ENCODE measurements at places on chromosomes 1 and 21.

DNA sequence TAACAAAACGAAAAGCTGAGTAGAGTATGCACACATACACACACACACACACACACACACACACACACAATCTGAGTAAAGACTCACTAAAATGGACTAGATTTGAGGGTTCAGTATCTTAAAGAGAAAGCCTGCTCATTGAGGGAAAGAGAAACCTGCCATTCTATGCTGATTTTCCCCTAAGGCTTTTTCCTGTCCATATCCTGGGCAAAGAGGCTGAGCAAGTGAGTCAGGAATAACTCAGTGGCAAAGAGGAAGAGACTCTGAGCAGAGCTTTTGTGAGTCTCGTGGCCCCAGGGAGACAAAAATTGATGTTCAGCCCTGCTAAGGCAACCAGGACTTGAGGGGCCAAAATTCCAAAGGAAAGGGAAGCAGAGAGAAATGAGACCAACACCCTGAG is 37.3 kb upstream of the RUNX1 start:
- no peak for DNase-seq

DNA sequence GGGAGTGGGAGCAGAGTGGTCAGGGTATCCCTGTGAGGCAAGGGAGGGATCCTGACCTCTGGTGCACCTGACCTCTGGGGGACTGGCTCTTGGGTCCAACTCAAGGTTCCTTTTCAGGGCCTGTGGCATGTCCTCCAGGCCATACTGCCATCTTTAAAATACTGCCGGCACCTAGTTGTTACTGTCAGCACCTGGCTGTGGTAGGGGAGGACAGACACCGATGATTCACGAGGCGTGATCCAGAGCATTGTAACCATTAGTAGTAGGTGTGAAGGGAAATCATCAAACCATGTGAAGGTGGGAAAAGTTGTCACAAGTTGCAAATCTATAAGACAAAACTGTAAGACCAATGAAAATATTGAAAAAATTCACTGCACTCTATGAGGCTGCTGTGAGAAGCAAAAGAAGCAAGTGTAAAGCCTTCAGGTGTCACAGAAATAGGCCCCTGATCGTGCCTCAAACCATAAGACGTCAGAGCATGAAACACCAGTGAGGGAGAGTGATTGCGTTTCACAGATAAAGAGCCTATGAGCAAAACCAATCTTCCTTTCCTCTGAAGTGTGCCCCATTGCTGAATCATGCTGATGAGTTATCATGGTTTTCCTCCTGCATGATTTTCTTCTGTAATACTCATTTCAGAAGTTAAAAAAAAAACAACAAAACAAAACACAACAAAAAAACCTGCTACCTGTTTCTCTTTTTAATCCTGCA is 55.3 kb downstream of the CDC7 start:
- DNase-seq, result peak; percentile 31

DNA sequence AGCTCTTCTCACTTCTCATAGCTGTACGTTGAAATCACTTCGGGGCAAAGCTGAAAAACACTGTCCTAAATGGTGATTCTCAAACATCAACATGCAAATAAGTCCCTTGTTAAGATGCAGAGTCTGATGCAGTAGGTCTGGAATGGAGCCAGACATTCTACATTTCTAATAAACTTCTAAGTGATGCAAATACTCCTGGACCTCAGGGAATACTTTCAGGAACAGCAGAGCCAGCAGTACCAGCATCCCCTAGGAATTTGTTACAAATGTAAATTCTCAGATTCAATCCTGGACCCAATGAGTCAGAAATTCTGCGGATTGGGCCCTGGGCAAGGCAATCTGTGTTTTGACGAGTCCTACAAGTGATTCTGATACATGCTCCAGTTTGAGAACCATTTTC is 152.3 kb downstream of the PCNX2 start:
- DNase-seq, result no peak

GRCh38 chr1:97082160-97082848 is 360.7 kb downstream of the PTBP2 start:
- no peak for DNase-seq

- no peak for DNase-seq
Observed at GRCh38 chr1:38576241-38576640, 283.3 kb downstream of the RRAGC start.

DNA sequence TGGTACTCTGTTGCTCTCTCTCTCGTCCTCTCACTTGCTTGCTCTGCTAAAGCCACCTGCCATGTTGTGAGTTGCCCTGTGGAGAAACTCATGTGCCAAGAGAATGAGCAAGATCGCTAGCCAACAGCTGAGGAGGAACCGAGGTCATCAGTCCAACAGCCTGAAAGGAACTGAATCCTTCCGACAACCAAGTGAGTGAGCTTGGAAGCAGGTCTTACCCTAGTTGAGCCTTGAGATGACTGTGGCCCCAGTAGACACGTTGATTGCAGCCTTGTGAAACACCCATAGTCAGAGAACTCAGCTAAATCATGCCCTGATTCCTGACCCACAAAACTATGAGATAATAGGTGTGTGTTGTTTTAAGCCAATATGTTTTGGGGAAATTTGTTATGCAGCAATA is 48.1 kb upstream of the BACH1 start:
- DNase-seq, result no peak

DNA sequence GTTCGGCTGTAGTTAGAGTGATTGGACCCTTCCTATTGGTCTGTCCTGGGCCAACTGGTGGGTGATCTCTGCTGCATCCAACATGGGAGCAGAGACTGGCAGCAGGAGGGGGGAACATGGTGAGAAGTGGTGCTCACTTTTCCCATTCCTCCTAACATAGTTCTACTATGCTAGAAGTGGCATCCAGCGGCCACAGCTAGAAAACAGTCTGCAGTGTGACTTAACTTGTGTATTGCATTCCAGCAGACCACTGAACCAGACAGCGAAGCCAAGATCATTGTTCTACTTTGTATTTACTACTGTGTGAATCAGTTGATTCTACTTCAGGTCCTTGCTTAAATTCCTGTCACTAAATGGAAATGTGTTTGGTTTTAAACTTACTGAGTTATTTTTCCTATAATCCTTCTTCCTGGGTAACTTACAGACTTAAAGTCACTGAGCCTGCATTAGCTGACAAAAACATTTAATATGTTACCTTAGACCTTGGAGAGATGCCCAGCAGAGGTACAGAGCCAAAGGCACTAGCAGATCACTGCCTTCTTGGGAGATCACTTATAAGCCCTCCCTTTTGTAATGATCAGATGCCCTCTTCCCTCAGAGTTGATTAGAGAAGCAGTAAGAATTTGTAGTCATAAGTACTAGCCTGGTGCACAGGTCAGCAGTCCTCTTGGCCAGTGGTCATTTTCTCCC is 8.2 kb downstream of the FABP3 start:
- DNase-seq, result no peak

DNA sequence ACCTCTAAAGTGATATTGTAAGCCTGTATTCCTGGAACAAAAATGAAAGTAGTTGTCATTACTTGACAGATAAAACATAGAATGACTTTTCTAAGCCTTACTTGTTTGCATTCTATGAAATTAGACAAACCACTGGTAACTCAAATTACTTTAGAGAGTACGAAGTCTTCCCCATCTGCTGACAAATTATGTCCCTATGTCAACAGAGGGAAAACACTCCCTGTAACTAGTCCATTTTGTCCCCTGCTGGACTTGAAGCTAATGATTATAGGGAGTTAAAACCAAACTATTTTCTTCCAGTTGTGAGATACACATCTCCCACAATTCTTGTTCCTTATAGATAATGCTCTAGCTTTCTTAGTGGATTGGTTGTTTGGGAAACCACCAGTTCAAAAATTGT is 39.6 kb downstream of the GREM2 start:
- DNase-seq, result no peak

DNA sequence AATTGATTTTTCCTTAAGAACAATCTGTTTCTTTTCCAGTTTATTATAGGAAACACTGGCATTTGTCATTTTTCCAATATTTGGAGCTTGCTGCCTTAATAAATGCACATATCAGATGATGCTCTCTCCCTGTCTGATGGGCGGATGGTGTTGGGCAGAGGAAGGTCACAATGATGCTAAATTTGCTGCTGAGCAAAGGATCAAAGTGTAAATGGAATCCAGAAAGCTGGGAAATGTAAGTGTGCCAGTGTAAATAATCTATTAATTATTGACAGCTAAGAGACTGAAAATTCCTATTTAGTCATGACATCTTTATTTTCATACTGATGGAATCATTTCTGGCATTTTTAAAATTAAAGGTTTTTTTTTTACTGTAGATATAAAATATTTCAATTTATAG is 243.2 kb downstream of the PTBP2 start:
- no peak for DNase-seq

- no peak for DNase-seq
Observed at GRCh38 chr1:229860926-229861325, 206.1 kb upstream of the GALNT2 start.

- DNase-seq, result no peak
Observed at GRCh38 chr21:33018707-33019465, 6.8 kb upstream of the OLIG2 start.

DNA sequence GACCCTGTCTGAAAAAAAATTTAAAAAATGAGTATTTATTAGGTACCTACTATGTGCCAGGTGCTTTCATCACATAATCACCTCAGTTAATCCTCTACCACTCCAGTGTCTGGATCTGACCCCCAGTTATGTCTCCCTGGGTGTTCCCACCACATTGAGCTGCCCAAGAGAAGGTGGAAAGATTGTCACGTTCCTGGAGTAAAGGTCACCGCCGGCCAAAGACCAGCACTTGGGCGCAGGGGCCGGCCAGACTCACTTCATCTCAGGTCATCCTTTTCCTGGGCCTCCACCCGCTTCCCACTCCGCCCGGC is 714 bp downstream of the PYCR2 start:
- no peak for DNase-seq

DNA sequence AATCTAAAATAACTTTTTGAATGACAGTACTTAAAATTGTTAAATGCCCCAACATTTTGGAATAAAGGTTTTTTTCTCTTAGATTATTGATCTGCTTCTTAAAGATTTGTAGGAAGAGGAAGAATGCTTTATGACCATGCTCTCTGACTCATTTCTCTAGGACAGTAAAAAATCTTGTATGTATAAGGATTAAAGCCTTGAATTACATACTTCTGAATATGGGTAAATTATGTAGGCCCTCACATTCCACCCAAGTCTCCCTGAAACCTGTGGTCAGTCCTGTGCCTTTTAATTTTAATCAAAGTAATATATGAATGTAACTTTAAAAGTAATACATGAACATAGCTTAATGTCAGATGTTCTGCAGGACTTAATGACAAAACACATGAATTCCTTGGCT is 50.5 kb downstream of the ABCD3 start:
- DNase-seq, result no peak

GRCh38 chr1:73909043-73909562 is 288.9 kb downstream of the LRRIQ3 start:
- DNase-seq, result no peak

GRCh38 chr1:43706598-43707189 is 642 bp upstream of the ST3GAL3 start:
- no peak for DNase-seq

DNA sequence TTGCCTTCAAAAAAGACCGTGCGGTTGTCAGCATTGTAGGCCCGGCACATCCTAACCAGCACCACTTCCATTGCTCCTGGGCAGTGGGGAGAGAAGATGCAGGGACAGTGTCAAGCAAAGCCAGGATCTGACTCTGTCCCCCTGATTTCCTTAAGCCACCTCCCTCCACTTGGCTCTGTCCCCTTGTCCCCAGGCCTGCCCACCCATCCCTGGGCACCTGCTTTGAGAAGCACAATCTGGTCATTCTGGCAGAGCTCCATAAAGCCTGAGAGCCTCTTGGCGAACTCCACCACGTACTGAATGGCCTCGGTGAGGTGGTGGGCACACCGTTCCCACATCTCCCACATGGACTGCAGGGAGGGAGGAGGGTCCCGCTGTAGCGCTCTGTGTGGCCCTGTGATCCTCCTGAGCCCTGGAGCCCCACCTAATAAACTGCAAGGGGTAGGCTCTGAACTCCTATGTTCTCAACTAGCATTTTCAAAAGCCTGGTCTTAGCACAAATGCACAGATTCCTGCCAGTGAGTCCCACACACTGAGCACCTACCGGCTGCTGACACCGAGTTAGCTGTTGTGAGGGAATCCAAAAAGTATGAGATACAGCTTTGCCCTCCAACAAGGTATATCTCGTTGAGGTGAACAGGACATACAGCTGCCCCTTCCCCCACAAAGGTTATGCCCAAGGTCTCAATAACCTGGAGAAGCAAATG is 8.2 kb upstream of the LINGO4 start:
- no peak for DNase-seq

GRCh38 chr1:65420590-65421350 is at the start of the genes LEPR and LEPROT:
TSS of gene LEPR (plus strand) at chr1:65420668. CDS start at chr1:65565566, 144,898 bp downstream.
TSS of gene LEPROT (plus strand) at chr1:65420668. CDS start at chr1:65420725, 57 bp downstream.
- DNase-seq, result no peak

GRCh38 chr1:211547710-211548109 is 31.3 kb downstream of the SLC30A1 start:
- no peak for DNase-seq

DNA sequence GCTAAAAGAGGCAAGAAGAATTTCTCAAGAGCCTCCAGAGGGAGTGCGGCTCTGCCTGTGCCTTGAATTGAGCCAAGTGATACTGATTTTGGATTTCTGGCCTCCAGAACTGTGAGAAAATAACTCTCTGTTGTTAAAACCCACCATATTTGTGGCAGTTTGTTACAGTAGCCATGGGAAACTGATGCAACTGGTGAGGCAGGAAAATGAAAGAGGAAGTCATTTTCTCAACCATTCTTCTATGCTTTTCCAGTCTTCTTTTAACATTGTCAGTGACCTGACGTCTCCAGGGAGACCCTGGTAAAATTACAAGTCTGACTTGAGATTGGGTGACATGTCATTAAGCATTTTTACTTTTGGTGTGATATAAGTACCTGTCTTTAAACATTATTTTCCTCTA is 5.8 kb downstream of the OR6P1 start:
- DNase-seq, result no peak

DNA sequence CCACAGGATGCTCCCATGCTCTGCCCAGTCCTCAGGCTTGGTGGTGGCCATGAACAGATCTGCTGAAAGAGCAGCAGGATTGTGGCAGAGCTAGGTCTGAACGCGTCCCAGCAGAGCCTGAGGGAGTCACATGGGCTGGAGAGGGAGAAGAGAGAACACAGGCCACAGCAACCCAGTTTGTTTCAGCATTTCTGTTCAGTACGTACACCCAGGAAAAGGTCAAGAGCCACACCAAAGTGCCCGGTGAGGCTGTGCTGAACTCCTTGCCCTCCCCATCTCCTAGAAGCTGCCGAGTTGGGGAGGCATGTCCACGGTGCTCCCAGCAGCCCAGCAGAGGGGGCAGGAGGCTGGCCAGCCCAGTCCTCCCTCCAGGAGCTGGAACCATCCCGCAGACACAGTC is 5.5 kb downstream of the PKP1 start:
- no peak for DNase-seq

DNA sequence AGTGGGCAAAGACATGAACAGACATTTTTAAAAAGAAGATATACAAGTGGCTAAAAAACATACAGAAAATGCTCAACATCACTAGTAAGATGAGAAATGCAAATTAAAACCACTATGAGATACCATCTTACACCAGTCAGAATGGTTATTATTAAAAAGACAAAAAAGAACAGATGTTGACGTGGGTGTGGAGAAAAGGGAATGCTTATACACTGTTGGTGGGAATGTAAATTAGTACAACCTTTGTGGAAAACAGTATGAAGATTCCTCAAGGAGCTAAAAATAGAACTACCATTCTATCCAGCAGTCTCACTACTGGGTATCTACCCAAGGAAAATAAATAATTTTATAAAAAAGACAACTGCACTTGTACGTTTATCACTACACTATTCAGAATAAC is 73.9 kb downstream of the EBNA1BP2 start:
- no peak for DNase-seq

Measured in activated CD8-positive, alpha-beta memory T cell treated with anti-CD3 and anti-CD28 coated beads for 1 hour (primary cell).